Thoracic aorta (tissue), 2 donors: ENCODE measurements at places on chromosomes 12 and 14. TPM values are rescaled to one million over a fixed set of nuclear protein-coding genes. Genes with fewer than 3 reads are reported as not detected.

DLGAP5 gene
- total RNA-seq: not detected

KRT3 gene
- total RNA-seq: not detected

TXNDC16 gene
- total RNA-seq: 10.5 TPM

AJUBA gene
- 9.7 TPM for total RNA-seq

TSPAN11 gene
- 3.0 TPM for total RNA-seq

SPATA7 gene
- 20.2 TPM for total RNA-seq

HECTD4 gene
- total RNA-seq: 75.4 TPM

DCAF4 gene
- 65.5 TPM for total RNA-seq

NKX2-8 gene
- total RNA-seq: not detected

PIK3C2G gene
- total RNA-seq: not detected

P2RX2 gene
- not detected for total RNA-seq

LBHD2 gene
- not detected for total RNA-seq

EXOC5 gene
- total RNA-seq: 50.3 TPM

TMEM63C gene
- total RNA-seq: not detected

C12orf50 gene
- total RNA-seq: not detected

NT5DC3 gene
- total RNA-seq: 62.4 TPM

SCYL2 gene
- 52.3 TPM for total RNA-seq

FGF6 gene
- total RNA-seq: not detected

TMCC3 gene
- 6.9 TPM for total RNA-seq

WDHD1 gene
- total RNA-seq: 1.8 TPM

GPR68 gene
- 1.8 TPM for total RNA-seq

ITGB7 gene
- total RNA-seq: 2.1 TPM

WSCD2 gene
- 3.3 TPM for total RNA-seq

EML1 gene
- 55.1 TPM for total RNA-seq

SERPINA4 gene
- total RNA-seq: not detected

IGFBP6 gene
- 1,999 TPM for total RNA-seq

TGM1 gene
- not detected for total RNA-seq

HDAC7 gene
- total RNA-seq: 112 TPM

ANKRD33 gene
- not detected for total RNA-seq

SLC17A8 gene
- not detected for total RNA-seq

TAS2R43 gene
- total RNA-seq: 6.3 TPM

EFS gene
- 23.3 TPM for total RNA-seq

PTPRB gene
- 21.9 TPM for total RNA-seq

SLC25A3 gene
- total RNA-seq: 445 TPM

BLOC1S1 gene
- total RNA-seq: 117 TPM

DNAH10 gene
- total RNA-seq: 0.14 TPM

SARNP gene
- 39.1 TPM for total RNA-seq

PDZRN4 gene
- total RNA-seq: 12.5 TPM

FBXO21 gene
- 48.9 TPM for total RNA-seq

IAPP gene
- total RNA-seq: not detected

GARIN6 gene
- not detected for total RNA-seq

CLEC7A gene
- total RNA-seq: 22.6 TPM

PRH1 gene
- 30.5 TPM for total RNA-seq

DHH gene
- total RNA-seq: 1.2 TPM

PTPN6 gene
- 19.0 TPM for total RNA-seq

MIP gene
- total RNA-seq: not detected

AQP2 gene
- not detected for total RNA-seq

NANOG gene
- 0.27 TPM for total RNA-seq

LRTM2 gene
- total RNA-seq: not detected

TRAFD1 gene
- 43.7 TPM for total RNA-seq

UBE3B gene
- 41.4 TPM for total RNA-seq

PPFIA2 gene
- total RNA-seq: 23.0 TPM
